ENCODE measurements at places on chromosomes 11 and 22.

DNA sequence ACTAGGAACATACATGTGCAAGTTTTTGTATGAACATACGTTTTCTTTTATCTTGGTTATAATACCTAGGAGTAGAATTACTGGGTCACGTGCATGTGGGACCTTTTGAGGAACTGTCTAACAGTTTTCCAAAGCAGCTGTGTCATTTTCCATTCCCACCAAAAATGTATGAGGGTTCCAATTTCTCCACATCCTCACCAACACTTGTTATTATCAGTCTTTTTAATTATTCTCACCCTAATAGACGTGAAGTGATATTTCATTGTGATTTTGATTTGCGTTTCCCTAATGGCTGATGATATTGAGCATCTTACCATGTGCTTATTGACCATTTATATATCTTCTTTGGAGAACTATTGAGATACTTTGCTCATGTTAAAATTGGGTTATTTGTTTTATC, 162.1 kb downstream of the CHST1 start:
- DNase-seq = no peak

DNA sequence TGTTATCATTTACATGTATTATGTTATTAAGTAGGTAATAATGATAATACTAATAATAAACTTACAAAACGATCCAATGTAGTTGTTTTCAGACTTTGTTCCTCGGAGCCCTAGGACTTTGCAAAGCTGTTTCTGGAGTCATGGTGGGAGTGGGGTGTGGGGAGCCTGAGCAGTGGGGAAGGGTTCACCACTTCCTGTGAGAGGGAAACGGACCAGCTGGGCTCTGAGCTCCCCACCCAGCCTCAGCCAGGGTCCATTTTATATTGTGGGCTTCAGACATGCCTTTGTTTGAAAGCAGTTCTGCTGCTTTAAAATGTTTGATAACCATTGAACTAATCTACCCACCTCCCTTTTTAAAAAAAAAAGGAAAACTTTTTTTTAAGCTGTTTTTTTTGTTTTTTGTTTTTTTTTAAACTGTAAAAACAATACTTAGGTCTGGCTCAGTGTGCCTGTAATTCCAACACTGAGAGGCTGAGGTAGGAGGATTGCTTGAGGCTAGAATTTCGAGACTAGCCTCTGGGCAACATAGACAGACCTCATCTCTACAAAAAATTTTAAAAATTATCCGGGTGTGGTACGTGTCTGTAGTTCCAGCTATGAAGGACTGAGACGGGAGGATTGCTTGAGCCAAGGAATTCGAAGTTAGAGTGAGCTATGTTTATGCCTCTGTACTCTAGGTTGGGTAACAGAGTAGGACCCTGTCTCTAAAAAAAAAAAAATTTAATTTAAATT, 7.0 kb downstream of the SERPING1 start:
- no peak for DNase-seq

DNA sequence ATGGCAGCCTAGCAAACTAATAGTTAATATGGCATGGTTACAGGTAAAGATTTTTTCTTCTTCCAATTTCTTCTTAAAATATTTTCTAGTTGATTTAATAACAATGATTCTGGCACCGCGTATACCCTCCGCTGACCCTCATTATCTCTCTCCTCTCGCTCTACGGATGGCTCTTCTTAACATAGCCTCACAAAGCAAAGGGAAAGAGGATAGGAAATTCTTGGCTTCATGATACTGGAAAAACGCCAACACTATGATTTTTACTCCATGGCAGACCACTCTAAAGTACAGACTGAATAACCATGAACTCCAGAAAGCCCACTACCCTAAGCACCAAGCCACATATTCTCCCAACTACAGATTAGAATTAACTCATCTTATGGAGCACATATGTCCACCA, 6.1 kb downstream of the PI4KA start:
- no peak for DNase-seq

- no peak for DNase-seq
Observed at GRCh38 chr11:38593649-38594048, 1995.6 kb upstream of the RAG2 start.

- no peak for DNase-seq
Observed at GRCh38 chr11:134275534-134276395, at the start of gene GLB1L3. GLB1L3 (plus strand) TSS chr11:134276379; CDS start chr11:134276741, 362 bp downstream.

- DNase-seq = no peak
Observed at GRCh38 chr11:61034704-61035525, 63.4 kb downstream of the CD6 start.

GRCh38 chr11:75292943-75293342, 52.4 kb downstream of the TPBGL start:
- DNase-seq = no peak

DNA sequence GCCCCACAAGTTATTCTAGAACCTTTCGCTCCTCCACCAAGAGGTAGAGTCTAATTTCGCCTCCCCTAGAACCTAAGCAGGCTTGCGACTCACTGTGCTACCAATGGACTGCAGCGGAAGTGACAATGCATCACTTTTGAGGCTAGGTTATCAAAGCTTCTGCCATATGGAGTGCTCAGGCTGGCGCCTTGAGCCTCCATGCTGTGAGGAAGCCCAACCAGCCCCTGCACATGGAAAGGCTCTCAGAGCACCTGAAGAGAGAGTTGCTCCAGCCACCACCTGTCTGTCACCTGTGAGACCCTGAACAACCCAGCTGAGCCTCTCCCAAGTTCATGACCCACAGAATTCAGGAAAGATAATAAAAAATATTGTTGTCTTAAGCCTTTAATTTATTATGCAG, 29.3 kb upstream of the CBX7 start:
- no peak for DNase-seq

- DNase-seq = no peak
Observed at GRCh38 chr11:257766-258493, 20.3 kb upstream of the NLRP6 start.

DNA sequence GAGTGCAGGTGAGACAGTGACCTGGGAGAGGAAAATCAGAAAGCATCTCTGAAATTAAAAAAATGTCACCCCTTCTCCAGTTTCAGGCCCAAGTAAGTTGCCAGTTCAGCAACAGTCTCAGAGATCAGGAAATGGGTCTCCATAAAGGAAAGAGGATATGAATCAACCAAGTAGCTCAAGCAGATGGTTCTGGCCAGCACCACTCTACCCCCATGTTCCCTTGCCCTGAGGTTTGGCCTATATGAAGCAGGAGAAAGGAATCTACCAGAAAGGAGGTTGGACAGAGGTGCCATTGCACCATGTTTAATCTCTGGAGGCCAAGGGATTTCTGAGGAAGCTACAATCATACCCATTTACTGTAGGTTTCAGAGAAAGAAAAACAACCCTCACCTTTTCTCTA, 7.7 kb downstream of the FZD4 start:
- no peak for DNase-seq

GRCh38 chr22:19038164-19038546, 84.1 kb downstream of the DGCR2 start:
- no peak for DNase-seq

DNA sequence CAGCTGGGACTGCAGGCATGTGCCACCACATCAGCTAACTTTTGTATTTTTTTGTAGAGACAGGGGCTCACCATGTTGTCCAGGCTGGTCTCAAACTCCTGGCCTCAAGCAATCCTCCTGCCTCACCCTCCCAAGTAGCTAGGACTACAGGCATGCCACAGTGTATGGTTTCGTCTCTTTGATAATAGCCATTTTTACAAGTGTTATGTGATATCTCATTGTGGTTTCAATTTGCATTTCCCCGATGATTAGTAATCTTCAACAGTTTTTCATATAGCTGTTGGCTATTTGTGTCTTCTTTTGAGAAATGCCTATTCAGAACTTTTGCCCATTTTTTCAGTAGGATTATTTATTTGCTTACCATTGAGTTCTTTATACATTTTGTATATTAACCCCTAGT, 9.0 kb upstream of the MTMR3 start:
- DNase-seq = no peak

- no peak for DNase-seq
Observed at GRCh38 chr11:61472282-61472681, 36.3 kb upstream of the LRRC10B start.

DNA sequence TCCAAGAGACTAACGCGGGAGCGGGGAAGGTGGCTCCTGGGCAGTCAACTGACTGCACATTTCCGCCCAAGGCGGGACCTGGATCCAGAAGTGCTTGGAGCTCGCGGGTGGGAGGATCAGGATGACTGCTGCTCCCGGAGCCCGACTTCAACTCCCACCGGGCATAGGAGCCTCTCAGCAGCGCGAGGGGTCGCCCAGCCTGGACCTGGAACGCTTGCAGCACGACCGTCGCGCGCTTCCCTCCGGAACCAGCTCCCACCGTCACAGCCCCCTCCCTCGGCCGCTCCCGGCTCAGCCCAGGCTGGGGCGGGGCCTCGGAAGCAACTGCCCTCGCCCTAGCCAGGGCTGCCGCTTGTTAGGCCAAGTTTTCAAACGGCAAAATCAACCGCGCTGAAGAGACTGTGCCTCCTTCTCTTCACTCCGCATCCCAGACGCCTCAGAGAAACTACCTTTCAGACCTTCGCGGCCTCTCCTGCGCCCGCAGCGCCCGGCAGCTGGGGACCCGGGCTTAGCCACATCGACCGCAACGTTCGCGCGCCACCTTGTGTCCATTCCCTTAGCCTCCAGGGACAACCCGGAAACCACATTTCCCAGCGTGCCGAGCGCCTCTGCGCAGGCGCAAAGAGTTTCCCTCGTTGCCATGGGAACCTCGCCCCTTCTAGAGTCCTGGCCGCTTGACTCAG, 14.0 kb downstream of the SSH3 start:
- DNase-seq = peak; percentile 97

GRCh38 chr22:46079093-46079860, 71.0 kb upstream of the PPARA start:
- DNase-seq = no peak

DNA sequence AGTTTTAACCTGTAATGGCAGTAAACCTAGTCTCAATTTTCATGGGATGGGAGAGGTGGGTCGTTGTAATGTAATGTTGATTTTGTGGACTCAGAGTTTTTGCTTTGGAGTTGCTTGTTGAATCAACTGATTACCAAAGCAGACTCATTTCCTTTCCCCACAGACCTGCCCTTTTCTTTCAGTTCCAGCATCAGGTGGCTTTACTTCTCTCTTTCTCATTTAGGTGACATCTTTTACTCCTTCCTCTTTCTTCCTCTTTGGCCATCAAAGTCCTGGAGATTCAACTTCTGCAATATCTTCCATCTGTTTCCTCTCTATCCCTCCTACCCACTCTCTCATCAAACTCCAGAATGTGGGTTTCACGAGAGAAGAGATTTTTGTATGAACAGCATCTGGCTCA, 313.9 kb downstream of the TMEM135 start:
- no peak for DNase-seq

GRCh38 chr11:62895501-62895900, 14.8 kb downstream of the SLC3A2 start:
- no peak for DNase-seq

GRCh38 chr11:2304506-2305139, 2.8 kb downstream of the TSPAN32 start:
- DNase-seq = no peak

GRCh38 chr11:19935507-19935906, 222.9 kb downstream of the NAV2 start:
- no peak for DNase-seq

- no peak for DNase-seq
Observed at GRCh38 chr11:64848826-64849597, 4.6 kb upstream of the CDC42BPG start.

DNA sequence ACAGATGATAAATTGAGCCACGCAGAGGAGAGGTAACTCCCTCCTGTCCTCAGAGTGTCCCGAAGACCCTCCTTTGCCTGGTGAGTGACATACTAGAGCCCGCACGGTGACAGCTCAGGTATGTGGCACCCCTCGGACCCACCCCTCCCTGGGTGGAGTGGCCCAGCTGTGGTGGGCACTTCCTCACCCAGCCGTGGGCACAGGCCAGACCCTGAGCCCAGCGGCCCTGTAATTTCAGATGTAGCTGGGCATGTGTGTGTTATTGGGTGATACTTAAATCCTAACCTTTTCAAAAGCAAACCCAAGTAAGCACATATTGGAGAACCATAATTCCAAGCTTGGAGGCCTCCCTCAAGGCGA, 93.2 kb downstream of the WNT7B start:
- DNase-seq = no peak

- DNase-seq = no peak
Observed at GRCh38 chr11:70506986-70507385, 108.7 kb downstream of the CTTN start.

GRCh38 chr11:128802358-128802981, 64.6 kb downstream of the KCNJ1 start:
- DNase-seq = no peak

DNA sequence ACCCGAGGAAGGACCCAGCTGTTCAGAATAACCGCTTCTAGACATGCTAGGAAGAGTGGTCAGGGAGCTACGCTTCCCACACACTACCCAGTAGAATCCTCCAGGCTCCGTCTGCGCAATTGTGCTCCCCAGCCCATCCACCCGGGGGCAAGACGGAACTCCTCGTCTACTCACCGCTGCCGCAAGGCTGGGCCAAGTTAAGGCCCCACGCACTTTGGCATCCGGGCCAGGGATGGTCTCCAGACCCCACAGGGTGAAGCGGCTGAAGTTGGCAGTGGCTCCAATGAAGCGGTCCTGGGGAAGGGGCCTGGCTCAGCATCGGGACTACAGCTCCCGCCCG, 757 bp downstream of the RNASEH2C start:
- no peak for DNase-seq

GRCh38 chr11:69923196-69923595, 104.0 kb upstream of the FGF3 start:
- no peak for DNase-seq

DNA sequence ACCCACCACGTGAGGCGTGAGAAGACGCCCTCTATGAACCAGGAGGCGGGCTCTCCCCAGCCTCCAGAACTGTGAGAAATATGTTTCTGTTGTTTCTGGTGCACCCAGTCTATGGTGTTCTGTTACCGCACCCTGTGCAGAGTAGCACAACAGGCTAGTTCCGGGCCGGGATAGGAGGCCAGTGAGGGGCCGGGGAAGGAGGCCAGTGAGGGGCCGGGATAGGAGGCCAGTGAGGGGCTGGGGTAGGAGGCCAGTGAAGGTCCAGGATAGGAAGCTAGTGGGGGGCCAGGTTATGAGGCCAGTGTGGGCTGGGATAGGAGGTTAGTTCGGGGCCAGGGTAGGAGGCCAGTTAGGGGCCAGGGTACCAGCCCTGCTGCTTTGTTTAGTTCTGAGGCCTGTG, 204.6 kb downstream of the BARX2 start:
- no peak for DNase-seq

DNA sequence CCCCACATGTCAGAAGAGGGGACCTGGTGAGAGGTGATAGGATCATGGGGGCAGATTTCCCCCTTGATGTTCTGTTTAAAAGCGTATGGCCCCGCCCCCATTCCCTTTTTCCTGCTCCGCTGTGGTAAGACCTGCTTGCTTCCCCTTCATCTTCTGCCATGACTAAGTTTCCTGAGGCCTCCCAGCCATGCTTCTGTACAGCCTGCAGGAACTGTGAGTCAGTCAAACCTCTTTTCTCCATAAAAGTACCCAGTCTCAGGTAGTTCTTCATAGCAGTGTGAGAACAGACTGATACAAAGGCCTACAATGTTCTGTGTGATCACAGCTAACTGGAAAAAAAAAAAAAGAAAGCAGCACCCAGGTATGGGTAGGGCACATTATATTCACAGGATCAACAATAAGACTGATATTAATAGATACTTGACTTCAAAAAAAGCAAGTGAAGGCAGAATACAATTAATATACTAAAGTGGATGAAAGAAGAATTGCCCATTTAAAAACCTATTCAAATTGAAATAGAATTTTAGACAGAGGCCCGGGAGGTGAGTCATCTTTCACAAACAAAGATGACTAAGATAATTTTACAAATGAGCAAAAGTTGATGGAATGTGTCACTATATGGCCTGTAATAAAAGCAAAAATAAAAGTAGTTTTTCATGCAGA, 1.7 kb upstream of the OR52K1 start:
- no peak for DNase-seq

GRCh38 chr11:108733479-108734116, 68.7 kb downstream of the DDX10 start:
- no peak for DNase-seq

GRCh38 chr11:15179167-15179566, 64.4 kb downstream of the INSC start:
- DNase-seq = no peak
